CD4-positive, alpha-beta memory T cell (primary cell): ENCODE measurements at places on chromosomes 4 and X. TPM values are rescaled to one million over a fixed set of nuclear protein-coding genes. Genes with fewer than 3 reads are reported as not detected.
A peak's percentile ranks its signal among the peaks of the same experiment; 100 is the strongest.

DNA sequence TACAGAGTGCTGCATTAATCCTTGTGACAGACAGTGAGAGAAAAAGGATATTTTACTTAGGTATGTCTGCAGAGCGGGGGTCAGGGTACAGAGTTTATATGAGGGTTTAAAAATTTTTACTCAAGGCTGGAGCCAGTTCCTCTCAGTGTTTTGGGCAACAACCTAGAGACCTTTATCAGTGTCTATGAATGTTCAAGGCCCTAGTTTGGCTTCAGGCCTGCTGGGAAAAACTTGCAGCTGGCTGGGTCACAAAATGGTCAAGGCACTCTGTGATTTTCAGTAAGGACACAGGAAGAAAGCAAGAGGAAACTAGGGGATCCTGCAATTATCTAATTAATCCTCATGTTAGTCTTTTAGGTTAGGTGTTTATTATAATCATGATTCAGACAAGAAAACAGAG is 10.8 kb upstream of the C4orf54 start:
- no peaks in the 10 kb centered on the region for H3K4me1 ChIP-seq
- no peaks in the 10 kb centered on the region for H3K27me3 ChIP-seq
- no peak for DNase-seq

The ATP6AP1 gene
- 60.4 TPM for total RNA-seq

The TEC gene
- 3.7 TPM for total RNA-seq

DNA sequence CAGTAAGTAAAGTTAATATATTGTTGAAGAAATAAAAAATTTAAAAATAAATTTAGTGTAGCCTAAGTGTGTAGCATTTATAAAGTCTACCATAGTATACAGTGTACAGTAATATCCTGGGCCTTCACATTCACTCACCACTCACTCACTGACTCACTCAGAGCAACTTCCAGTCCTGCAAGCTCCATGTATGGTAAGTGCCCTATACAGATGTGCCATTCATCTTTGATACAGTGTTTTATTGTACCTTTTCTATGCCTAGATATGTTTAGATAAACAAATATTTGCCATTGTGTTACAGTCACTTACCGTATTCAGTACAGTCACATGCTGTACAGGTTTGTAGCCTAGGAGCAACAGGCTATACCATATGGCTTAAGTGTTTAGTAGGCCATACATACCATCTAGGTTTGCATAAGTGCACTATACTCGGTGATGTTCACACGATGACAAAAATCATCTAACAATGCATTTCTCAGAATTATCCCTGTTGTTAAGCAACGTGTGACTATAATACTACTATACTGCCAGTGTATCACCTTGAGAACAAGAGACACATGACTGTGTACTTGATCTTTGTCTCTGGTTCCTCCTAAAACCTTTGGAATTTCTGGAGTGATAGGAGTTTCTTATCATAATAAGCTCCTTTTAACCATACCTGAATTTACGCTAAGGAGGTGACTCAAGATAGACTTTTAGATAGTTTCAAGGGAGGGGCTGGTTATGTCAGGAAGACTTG is 25.8 kb upstream of the SEPTIN11 start:
- no peak overlapping the region for H3K27ac ChIP-seq
- H3K4me1 ChIP-seq = no peaks in the 10 kb centered on the region
- H3K4me3 ChIP-seq = no peak overlapping the region
- H3K36me3 ChIP-seq = no peaks in the 10 kb centered on the region
- no peak for DNase-seq

DNA sequence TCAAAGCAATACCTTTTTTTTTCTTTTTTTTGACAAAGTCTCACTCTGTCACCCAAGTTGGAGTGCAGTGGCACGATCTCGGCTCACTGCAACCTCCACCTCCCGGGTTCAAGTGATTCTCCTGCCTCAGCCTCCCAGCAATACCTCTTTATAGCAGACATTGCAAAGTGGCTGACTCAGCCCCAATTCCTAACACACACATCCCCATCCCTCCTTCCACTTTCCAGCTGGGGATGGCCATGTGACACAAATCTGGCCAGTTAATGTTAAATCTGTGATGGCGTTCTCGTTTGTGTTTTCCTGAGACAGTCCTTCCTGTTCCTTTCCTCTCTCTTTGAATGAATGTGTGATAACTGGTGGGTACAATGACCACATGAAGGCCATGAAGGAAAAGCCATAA is 276.2 kb upstream of the KLF3 start:
- peaks cover 16% of the 10 kb centered on the region for H3K4me1 ChIP-seq
- H3K27me3 ChIP-seq = no peaks in the 10 kb centered on the region
- H3K4me3 ChIP-seq = no peak overlapping the region
- H3K36me3 ChIP-seq = no peaks in the 10 kb centered on the region
- no peak for DNase-seq
- no peak overlapping the region for H3K27ac ChIP-seq

GRCh38 chr4:5416637-5417036 is 291.7 kb downstream of the EVC2 start:
- no peak overlapping the region for H3K27ac ChIP-seq
- H3K36me3 ChIP-seq = no peaks in the 10 kb centered on the region
- no peaks in the 10 kb centered on the region for H3K27me3 ChIP-seq
- DNase-seq = no peak

The USP17L18 gene
- total RNA-seq = not detected

The POU4F2 gene
- not detected for total RNA-seq

- no peaks in the 10 kb centered on the region for H3K4me1 ChIP-seq
- H3K27me3 ChIP-seq = no peaks in the 10 kb centered on the region
- H3K36me3 ChIP-seq = no peaks in the 10 kb centered on the region
- DNase-seq = no peak
These were observed 13.6 kb upstream of the PTTG2 start for GRCh38 chr4:37946503-37947179.

DNA sequence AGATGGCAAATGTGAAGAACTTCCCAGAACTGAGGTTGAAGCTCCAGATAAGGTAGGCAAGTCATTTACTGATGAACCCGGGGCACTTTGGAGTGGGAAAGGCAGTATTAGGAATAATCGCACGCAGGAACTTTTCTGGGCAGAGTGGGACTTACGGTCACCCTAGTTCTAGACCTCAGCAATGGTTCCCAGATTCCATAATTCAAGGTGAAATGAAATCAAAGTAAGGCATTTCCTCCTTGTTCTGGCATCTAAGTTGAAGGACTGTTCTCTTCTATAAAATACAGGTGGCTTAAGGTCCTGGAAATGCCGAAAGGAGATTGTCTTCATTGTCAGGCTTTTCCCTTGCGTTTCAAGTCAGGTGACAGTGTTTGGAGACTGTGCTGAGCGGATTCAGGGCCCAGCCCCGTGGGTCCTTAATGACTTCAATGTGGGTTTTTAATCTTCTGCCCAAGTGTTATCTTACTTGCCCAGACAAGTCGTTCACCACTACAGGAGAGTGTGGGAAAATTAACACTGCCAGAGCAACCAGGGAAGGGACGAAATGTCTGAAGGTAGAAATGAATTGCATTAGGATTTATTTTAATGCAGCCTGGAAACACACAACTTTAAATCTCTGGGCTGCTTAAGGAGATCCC is 52.1 kb upstream of the STOX2 start:
- no peaks in the 10 kb centered on the region for H3K36me3 ChIP-seq
- DNase-seq = no peak
- H3K4me3 ChIP-seq = no peak overlapping the region
- no peaks in the 10 kb centered on the region for H3K27me3 ChIP-seq
- H3K4me1 ChIP-seq = no peaks in the 10 kb centered on the region

DNA sequence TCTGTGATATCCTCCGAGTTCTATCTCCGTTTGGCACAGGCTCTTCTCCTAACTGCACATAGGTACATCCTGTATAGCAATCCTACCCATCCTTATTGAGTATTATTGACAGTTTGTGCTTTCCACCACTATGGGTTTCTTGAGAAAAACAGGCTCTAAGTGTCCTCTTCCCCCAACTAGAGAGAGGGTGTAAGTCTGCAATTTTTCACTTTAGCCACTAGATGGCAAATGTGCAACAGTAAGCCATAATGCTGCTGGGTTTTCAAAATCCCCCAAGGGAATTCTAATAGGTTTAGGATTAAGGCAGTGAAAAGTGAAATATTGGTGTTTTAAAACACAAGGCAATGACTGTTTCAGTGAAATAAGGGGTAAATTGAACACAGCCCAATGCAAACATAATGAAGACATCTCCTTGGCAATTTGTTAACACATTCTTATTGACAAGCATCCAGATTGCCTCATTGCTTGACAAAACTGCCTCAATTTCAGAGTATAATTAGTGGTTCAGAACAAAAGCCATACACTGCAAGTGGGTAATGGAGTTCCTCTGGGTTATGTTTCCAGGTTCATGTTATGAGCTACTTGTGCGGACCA is 239.0 kb upstream of the HTR2C start:
- no peaks in the 10 kb centered on the region for H3K4me1 ChIP-seq
- no peak overlapping the region for H3K27ac ChIP-seq
- no peak overlapping the region for H3K4me3 ChIP-seq
- no peaks in the 10 kb centered on the region for H3K36me3 ChIP-seq
- no peak for DNase-seq

The CT45A3 gene
- total RNA-seq = not detected

DNA sequence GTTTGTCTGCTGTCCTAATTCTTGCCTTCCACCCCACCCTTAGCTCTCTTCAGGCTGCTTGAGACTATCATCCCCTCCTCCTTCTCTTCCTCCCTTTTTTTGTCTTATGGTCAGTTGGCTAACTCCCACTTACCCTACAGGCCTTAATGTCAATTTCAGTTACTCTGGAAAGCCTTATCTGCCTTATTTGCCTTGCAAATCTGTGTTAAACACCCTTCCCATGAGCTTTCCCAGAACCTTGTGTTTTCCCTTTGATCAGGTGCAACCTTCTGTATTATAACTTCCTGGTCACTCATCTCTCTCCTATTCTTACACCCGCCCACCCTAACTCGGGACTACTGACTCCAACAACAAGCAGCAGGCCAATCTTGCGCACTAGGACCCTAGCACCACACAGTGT is 74.8 kb downstream of the COX18 start:
- no peak overlapping the region for H3K27ac ChIP-seq
- H3K4me1 ChIP-seq = no peaks in the 10 kb centered on the region
- no peak for DNase-seq
- H3K27me3 ChIP-seq = peaks cover 3% of the 10 kb centered on the region

DNA sequence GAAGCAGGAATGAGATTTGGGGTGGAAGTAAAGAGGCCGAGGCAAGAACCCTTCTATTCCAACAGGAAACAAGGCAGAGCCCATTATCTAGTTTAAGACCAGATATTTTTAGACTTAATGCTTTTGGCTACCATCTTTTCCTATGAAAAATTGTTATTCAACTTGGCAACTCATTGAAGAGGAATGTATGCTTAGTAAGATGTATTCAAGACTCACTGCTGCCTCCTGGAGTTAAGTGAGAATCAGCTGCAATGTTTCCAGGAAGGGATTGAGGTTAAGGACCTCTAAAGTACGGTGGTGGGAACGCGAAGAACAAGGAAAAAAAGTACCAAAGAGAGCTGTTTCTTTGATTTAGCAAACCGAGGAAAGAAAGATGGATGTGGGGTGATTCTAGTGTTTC is 89.1 kb downstream of the RAPGEF2 start:
- H3K4me1 ChIP-seq = no peaks in the 10 kb centered on the region
- DNase-seq = no peak
- H3K27me3 ChIP-seq = no peaks in the 10 kb centered on the region

GRCh38 chrX:56813318-56813837 is 84.3 kb downstream of the NBDY start:
- peak overlapping the region; percentile 75 for H3K27ac ChIP-seq
- peak; percentile 74 for DNase-seq
- H3K4me1 ChIP-seq = peaks cover 33% of the 10 kb centered on the region
- H3K36me3 ChIP-seq = no peaks in the 10 kb centered on the region
- H3K27me3 ChIP-seq = no peaks in the 10 kb centered on the region

DNA sequence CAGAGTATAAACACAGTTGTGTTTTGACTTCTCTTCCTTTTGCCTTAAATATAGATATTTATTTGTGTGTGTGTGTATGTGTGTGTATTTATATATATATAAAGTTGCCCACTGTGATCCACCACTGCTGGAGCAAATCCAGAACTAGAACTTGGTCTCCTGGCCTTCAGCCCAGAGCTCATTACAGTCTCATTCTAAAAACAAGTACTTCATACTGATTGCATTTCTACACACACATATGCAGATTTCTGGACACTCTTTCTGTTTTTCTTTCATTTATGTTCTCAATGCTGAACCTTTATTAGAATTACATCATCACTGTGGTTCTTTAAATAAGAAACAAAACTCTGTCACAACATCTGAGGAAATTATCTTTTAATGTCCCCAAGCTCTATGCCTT is 381 bp downstream of the TXK start:
- DNase-seq = no peak
- H3K4me1 ChIP-seq = peaks cover 78% of the 10 kb centered on the region
- peak overlapping the region; percentile 68 for H3K4me3 ChIP-seq

GRCh38 chrX:578531-578930 is 52.1 kb upstream of the SHOX start:
- H3K4me3 ChIP-seq = no peak overlapping the region
- no peaks in the 10 kb centered on the region for H3K36me3 ChIP-seq
- no peaks in the 10 kb centered on the region for H3K27me3 ChIP-seq
- H3K27ac ChIP-seq = no peak overlapping the region
- H3K4me1 ChIP-seq = no peaks in the 10 kb centered on the region
- DNase-seq = no peak

DNA sequence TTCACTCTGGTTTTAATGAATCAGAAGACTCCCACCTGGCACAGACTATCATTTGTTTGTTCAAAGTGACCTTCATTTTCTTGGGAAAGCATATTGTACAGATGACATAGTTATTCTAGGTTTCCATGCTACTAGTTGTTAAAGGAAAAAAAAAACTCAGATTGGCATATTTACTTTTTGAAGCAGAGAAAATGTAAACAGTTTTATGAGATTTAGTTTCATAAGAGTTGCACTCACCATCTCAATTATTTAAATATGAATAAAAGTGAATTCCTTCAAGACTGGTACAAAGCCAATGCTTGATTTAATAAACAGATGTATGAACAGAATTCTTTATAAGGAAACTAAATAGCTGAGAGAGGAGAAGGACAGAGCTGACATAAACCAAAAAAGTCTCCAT is 280.3 kb upstream of the UGT8 start:
- H3K27ac ChIP-seq = no peak overlapping the region
- H3K36me3 ChIP-seq = no peaks in the 10 kb centered on the region
- DNase-seq = no peak
- no peaks in the 10 kb centered on the region for H3K27me3 ChIP-seq
- no peaks in the 10 kb centered on the region for H3K4me1 ChIP-seq

DNA sequence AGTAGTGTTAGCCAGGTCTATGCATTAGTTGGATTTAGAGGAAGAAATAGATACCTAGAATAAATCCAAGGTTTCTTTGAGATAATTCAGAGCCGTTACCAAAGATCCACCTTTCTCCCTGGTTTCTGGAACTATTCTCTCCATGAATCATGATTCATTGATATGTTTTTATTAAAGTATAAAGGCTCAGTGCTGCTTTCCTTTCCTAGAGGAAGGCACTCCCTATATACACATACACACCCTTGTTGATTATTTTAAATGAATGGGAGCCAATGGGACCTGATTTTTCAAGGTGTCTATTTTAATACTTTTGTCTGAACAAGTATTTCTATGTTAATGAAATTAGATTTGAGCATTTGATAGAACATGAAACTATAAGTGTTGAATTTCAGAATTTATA is 146.8 kb upstream of the SPRY1 start:
- H3K4me1 ChIP-seq = no peaks in the 10 kb centered on the region
- no peak overlapping the region for H3K4me3 ChIP-seq
- H3K27ac ChIP-seq = no peak overlapping the region
- no peaks in the 10 kb centered on the region for H3K27me3 ChIP-seq
- no peak for DNase-seq

The TREX2 gene
- 4.0 TPM for total RNA-seq
